ENCODE measurements at places on chromosomes 16 and 17. TPM values are rescaled to one million over a fixed set of nuclear protein-coding genes. Genes with fewer than 3 reads are reported as not detected.

The G6PC1 gene
- total RNA-seq = not detected

The NOD2 gene
- total RNA-seq = not detected

The ENPP7 gene
- not detected for total RNA-seq

The C17orf107 gene
- 0.36 TPM for total RNA-seq

The KCTD2 gene
- 28.0 TPM for total RNA-seq

The IRX3 gene
- total RNA-seq = not detected

The C17orf67 gene
- 2.3 TPM for total RNA-seq

The ERI2 gene
- 13.2 TPM for total RNA-seq

The EXOC3L1 gene
- not detected for total RNA-seq

The GLTPD2 gene
- 0.98 TPM for total RNA-seq

The NTN1 gene
- total RNA-seq = 0.22 TPM

The STH gene
- total RNA-seq = not detected

The KIF2B gene
- total RNA-seq = not detected

The TBC1D26 gene
- total RNA-seq = not detected

The CA4 gene
- total RNA-seq = not detected

The DUSP14 gene
- total RNA-seq = 49.4 TPM

The MYCBPAP gene
- 1.9 TPM for total RNA-seq

The MT4 gene
- not detected for total RNA-seq

The CALB2 gene
- total RNA-seq = 0.47 TPM

The LDHD gene
- 3.7 TPM for total RNA-seq

The SOST gene
- not detected for total RNA-seq

The CES5A gene
- not detected for total RNA-seq

The TPSD1 gene
- not detected for total RNA-seq

The C1QTNF8 gene
- not detected for total RNA-seq

The PPY gene
- total RNA-seq = not detected

The CTDNEP1 gene
- 52.4 TPM for total RNA-seq

The C17orf50 gene
- not detected for total RNA-seq

The CLDN6 gene
- total RNA-seq = not detected

The MYLK3 gene
- total RNA-seq = under 0.01 TPM

The PRAC1 gene
- 33.5 TPM for total RNA-seq

The INPP5K gene
- 46.4 TPM for total RNA-seq

The HYDIN gene
- 0.12 TPM for total RNA-seq

The LPO gene
- not detected for total RNA-seq

The KRT39 gene
- total RNA-seq = not detected

The PRR35 gene
- total RNA-seq = not detected

The ARMC7 gene
- total RNA-seq = 17.3 TPM

The CCL16 gene
- total RNA-seq = not detected

The CORO1A gene
- 8.4 TPM for total RNA-seq

The RSL1D1 gene
- total RNA-seq = 75.9 TPM

The FAM20A gene
- total RNA-seq = 0.17 TPM
